CD4-positive, CD25-positive, alpha-beta regulatory T cell (primary cell): ENCODE measurements at places on chromosomes 2 and 18.

DNA sequence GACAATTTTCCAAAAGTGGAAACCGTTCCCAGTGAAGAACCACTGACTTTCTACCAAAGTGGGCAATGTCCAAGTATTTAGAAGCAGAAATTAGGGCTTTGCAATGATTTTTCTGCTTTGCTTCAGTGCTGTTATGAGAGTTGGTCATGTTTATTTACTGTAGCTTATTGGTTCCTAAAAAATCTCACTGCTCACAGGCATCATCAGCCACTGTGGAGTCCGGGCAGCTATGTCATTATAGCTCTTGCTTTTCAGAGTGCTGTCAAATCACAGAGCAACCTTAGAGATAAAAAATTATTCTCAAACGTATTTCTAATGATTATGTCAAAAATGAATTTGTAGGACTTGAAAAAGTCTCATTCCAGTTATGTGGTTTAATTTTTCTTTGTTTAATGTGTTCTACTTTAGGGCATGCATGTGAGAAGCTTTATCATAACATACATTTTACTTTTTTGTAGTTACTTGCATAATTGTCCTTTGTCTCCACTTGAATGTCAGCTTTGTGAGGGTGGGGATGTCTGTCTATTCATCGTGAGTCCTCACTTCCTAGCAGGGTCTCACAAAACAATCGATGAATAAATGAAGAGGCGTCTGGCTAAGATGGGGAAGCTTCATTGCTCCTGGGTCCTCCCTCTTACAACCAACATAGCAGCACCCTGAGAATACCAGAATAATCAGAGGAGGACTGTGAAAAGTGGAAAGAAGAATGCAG, 117.6 kb downstream of the TPGS2 start:
- no peak for DNase-seq

DNA sequence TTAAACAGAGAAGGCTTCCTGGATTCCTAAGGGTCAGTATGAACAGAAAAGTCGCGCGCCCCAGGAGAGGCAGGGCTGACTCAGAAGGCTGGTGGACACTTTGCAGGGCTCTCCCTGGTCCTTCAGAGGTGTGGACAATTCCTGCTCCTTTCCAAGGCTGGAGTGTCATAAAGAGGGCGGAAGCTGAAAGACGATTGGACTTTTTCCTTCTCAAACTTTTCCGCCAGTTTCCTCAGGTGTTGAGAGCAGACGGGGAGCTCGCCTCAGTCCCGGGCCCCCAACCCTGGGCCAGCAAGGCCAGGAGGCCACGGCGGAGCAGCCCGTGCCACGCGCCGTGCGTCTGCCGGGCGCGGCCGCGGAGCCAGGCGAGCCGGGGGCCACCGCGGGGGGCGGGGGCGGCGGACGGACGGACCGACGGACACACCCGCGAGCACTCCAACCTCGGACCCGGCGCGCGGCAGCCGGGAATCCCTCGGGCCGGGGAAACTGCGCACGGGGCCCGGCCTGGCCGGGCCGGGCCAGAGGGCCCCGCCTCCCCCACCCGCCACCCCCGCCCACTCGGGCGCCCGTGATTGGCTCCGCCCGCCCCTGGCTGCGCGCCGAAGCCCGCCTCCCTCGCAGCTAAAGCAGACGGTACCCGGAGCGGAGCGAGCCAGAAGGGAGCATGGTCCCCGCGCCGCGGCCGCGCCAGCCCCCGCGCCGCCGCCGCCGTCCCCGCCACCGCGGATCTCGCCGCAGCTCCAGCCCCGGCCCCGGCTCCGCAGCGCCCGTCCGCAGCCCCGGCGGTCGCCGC, at the start of gene KLHL29:
Gene KLHL29, plus strand, starts transcription at position 629 of the 793 bp plus-strand sequence. CDS start 177,018 bp downstream, outside the sequence.
- peak; percentile 24 for DNase-seq

- DNase-seq, result no peak
Observed at GRCh38 chr18:69995774-69996173, 48.1 kb upstream of the CD226 start.

GRCh38 chr2:219457784-219458369, 23.2 kb downstream of the SPEG start:
- no peak for DNase-seq

DNA sequence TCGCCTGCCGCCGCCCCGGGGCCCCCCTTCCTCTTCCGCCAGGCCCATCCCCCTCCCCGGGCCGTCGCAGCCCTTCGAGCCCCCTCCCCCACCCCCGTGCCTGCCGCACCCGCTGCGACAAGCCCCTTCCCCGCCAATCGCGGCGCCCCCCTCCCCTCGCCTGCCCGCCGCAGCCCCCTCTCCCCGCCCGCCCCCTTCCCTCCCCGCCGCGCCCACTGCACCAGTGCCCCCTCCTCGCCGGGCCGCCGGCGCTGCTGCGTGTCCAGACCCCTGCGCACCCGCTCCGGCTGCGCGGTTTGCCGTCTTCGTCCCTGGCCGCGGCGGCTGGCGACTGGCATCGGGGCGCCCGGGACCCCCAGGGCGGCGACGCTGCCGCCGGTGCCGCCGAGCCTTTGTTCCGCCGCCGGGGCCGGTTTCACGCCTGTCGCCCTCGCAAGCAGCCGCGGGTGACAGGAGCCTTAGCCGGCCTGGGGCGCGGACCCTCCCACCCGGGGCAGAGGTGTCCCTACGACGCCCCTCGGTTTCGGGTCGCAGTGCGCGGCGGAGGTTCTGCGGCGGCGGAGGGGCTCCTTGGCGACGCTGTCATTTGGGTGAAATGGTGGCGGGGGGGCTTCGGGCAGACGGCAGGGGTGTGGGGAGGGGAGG, 18.1 kb downstream of the GPC1 start:
- no peak for DNase-seq

- no peak for DNase-seq
Observed at GRCh38 chr2:64784168-64785061, 130.7 kb upstream of the SERTAD2 start.

DNA sequence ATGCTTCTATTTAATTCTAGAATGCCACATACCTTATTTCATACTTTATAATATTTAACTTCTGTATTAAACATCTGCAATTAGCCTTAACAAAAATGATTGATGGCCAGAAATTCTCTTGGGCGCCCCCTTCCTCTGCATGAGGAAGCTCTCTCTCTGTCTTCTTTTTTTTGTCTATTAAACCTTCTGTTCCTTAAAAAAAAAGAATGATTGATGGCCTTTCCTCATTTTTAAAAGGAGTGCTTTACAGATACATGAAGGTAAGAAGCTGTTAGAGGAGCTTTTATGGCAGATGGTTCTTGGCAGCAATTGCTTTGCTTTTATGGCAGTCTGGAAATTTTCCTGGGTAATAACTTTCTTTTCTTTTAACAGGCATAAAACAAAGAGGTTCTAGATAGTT, 526.9 kb downstream of the SLC4A3 start:
- no peak for DNase-seq

DNA sequence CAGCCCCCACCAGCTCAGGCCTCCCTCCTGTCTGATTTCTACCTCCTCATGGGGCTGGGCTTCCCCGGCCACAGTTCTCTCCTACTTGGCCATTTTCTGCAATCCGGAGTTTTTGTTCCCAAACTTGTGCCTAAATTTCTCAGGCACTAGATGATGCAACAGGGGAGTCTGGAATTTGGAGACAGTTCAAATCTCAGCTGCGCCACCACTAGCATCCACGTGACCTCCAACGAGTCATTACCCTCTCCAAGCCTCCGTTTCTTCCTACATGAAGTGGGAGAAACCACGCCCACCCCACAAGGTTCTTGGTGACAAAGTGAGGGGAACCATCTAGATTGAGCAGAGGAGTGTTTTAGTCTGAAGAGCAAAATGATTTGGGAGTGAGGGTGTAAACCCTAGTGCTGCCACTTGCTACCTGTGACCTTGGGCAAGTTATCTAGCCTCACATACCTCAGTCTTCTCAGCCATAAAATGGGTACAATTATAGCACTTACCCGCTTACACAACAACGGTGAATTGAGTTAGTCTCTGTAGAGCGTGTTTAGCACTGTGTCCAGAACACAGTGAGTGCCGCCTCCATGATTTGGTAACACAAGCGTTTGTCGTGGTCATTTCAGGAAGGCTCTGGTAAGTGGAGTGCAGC, 61.4 kb upstream of the ASAP2 start:
- DNase-seq, result no peak

GRCh38 chr18:47968006-47968676, 37.7 kb upstream of the SMAD2 start:
- DNase-seq, result no peak

DNA sequence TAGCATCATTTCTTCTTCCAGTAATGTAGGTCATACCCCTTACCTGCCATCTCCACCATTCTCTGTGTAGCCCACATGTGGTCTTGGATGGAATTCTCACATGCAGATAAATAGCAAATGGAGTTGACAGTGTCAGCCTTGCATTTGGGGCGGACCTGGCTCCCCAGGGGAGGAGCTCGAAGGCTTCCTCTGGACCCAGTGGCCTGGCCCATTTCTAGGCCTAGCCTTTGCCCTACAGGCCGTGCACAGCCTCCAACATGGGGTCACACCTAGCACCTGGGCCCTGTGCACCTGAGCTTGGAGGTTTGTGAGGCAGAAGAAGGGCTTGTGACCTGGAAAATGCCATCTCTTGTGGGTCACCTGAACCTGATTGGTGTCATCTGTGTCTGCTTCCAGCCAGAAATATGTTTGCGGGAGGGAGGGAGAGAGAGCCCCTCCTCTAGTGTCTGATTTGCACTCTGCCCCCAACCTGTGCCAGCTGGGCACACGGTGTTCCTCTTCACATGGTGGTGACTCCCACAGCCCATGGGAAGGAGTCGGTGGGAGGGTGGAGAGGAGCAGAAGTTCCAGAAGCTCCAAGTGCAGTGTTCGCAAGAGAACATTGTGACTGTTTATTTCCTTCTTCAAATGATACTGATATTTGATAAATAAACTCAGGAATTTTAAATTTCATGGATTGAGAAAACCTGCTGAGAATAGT, 33.0 kb downstream of the ITGB1BP1 start:
- no peak for DNase-seq

- DNase-seq, result no peak
Observed at GRCh38 chr2:60221098-60221497, 332.4 kb downstream of the BCL11A start.

GRCh38 chr18:45212181-45213039, 402.9 kb upstream of the SLC14A2 start:
- DNase-seq, result peak; percentile 33

- no peak for DNase-seq
Observed at GRCh38 chr2:144389151-144389929, 130.6 kb downstream of the ZEB2 start.

- DNase-seq, result no peak
Observed at GRCh38 chr2:164781394-164781793, 60.2 kb downstream of the COBLL1 start.

DNA sequence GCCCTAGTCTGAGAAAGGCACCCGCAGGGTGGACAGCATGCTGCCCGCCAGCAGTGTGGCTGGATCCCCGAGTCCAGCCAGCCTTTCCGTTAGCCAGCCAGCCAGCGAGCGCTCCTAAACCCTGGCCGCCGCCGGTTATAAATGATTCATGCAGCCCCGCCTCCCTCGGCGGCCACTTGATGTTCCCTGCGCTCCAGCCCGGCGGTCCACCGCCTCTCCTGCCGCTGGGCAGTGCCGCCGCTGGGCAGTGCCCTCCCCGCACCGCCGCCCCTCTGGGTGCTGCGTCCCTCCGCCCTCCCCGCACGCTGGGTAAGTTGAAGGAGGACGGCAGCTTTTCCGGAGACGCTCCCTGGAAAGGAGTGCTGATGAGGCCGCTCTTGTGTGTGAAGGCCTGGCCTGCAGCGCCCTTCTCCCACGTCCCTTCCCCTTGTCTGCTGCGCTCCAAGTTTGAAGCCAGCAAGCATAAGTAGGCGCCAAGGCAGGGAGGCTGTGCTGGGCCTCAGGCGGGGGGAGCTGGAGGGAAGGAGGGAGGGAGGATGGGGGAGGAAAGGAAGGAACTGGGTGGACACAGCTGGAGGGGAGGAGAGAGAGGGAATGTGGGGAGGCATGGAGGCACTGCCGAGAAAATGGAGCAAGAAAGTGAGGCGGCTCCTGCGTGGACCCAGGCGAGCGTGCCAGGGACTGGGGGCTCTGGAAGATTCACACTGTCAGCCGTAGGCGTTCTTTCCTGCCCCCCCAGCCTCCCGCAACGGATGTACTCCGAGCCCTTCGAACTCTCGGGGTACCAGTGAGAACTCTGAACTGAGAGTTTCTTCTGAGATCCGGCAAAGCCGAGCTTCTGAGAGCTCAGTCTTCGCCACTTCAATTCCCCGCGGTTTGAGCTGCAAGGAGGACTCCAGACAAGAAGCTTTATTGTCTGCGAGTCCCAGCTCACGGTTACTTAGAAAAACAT, 131.9 kb downstream of the GLI2 start:
- DNase-seq, result no peak

- DNase-seq, result no peak
Observed at GRCh38 chr2:61114147-61114546, 47.8 kb upstream of the C2orf74 start.

DNA sequence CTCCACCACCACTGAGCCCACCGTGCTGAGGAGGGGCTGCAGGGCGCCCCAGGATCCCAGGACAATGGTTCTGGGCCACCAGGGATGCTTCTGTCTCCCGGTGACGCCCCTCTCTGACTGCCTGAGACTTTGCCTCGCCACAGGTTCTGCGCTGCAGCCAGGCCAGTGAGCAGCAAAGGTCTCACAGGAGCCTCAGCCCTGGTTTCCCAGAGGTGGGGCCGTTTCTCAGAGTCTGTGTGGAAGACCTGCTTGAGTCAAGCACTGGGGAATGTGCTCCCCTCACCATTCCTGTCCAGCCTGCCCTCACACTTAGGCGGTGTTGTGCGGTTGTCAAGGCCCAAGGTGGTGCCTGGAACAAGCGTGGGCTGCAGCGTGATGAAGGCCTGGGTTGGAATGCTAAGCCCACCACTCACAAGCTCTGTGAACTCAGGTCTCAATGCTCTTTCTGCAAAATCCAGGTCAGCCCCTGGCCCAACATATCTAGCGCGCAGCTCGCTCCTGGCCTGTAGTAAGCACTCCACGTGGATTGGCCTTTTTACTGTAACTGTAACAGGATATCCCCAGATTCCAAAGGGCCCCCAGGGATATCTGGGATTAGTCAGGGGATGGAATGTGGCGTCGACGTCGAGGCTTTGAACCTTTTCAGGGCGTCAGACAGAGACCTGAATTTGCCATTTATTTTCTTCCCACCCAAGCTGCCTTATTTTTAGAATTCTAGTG, 47.6 kb downstream of the PLB1 start:
- no peak for DNase-seq

DNA sequence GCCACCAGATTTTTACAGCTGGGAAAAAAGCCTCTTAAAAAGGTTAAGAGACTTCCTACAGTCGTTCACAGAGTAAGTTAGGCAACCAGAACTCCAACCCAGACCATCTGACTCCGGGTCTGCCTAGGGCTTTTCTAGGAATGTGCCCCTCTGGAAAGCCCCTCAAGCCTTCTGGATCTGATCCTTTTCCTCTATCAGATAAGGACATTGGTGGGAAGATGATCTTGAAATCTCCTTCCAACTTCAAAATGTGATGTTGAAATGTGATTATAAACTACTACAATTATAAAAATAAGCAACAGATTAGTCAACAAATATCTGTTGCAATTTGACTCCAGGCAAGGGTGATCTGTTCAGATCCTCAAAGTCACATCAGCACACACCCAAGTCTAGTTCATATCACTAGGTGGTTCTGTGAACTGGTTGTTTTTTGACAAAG, 270.4 kb downstream of the ARHGAP15 start:
- no peak for DNase-seq
